Hippocampal formation (tissue), 2 donors: ENCODE measurements at places on chromosomes 1 and 21.
A peak's percentile ranks its signal among the peaks of the same experiment; 100 is the strongest.

DNA sequence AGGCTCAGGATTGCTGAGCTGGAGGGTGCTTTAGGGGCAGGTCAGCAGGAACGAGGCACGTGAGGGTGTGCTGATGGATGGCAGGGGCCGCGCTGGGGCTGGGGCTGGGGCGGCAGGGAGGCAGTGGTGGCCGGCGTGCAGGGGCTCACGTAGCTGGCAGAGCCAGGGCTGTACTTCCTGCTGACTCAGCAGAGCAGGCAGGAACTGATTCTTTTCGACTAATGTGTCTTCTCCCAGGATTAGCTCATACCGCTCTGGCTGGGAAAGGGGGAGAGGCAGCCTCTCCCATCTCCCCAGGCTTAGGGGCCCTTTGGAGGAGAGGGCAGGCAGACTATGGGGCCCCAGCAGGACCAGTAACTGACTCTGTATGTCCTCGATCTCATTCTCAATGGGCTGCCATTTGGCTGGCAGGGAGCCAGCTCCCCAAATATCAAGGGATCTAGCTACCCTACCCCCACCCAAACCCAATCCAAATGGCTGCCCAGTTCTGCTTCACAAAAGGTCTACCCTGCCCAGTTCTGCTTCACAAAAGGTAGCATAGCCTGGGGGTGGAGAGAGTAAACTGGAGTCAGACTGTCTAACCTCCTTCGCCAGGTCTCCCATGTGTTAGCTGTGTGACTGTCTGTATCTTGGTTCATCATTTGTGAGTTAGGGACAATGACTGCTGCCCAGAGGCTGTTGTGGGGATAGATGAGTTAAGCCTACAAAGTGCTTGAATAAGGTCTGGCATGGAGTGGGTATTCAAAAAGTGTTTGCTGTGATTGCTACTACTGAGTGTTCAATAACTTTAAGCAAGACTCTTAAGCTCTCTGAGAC is 100.1 kb upstream of the SLC2A1 start:
- DNase-seq = peak; percentile 7

DNA sequence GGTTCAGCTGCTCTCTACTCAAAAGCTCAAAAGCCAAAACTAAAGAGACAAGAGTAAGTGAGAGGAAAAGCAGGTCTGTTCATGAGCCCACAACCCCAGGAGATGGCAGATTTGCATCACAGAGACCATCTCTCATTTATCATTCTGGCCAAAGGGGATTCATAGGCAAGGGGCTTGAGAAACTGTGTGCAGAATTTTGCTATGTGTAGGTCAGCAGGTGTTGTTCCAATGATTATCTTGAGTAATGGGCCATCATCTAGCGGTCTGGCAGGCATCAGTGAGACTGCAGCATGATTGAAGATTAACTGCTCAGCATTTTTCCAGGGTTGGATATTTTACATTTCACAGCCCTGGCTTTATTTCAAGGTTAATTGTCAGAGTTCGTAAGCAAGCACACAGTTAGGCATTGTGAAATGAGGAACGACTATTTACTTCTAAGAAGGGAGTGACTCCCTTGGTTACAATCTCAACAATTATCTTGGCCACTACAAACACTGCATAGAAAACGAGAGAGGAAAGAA is 1204.6 kb upstream of the TMPRSS15 start:
- DNase-seq = no peak

- no peak for DNase-seq
Observed at GRCh38 chr1:47853059-47853458, 144.1 kb downstream of the TRABD2B start.

DNA sequence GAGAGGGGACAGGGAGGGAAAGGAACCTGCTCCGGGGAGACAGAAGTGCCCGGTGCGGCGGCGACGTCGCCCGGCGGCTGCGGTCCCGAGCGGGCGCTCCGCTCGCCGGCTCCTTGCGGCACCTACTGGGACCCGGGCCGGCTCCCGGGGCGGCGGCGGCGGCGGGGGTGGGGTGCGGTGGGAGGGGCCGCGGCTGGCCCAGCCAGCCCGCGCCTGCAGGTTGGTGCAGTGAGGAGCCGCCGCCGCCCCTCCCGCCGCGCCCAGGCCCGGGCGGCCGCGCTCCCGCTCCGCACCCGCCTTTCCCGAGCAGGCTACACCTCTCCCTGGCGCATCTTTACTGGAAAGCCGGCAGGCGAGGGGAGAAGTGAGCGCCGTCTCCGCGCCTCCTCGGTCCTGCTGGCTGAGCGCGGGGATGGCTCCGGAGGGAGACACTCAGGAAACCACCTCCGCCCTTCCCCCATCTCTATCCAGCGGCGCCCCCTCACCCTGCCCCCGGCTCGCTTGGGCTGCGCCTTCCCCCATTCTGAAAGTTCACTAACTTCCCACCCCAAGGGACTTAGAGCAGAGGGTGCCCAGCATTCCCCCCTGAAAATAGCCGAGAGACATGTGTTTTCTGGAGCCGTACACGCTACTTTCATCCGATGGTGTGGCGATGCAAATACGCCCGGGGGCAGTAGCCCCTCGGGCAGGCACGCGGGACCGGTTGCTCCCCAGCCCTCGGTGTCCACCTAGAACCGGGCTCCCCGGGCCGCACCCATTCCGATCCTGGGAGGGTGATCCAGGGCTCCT is at the start of gene PLD5:
TSS of gene PLD5 (minus strand) at position 127 of the 789 bp plus-strand sequence.
- DNase-seq = peak; percentile 42
